ENCODE measurements at places on chromosomes 12 and 14.

GRCh38 chr12:47417121-47417520, 288.7 kb downstream of the RPAP3 start:
- DNase-seq: no peak

GRCh38 chr12:106030210-106031071, 108.3 kb downstream of the NUAK1 start:
- no peak for DNase-seq

GRCh38 chr12:87813476-87814234, 215.5 kb downstream of the C12orf50 start:
- no peak for DNase-seq

DNA sequence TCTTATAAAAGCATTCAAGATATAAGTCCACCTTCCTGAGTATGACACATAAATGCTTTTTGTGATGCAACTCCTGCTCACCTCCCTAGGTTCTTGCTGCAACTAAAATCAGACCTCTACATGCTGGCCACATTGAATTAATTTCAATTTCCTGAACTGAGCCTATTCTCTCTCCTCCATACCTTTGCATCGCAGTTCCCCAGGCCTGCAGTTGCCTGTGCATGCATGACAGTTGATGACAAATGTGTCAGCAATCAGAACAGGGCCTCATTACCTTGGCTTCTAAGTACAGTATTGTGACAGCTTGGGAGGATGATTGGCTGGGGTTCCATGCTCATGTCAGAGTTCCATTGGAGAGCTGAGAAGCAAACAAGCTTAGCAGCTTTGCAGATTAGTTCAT, 3.9 kb upstream of the TM7SF3 start:
- DNase-seq: no peak

DNA sequence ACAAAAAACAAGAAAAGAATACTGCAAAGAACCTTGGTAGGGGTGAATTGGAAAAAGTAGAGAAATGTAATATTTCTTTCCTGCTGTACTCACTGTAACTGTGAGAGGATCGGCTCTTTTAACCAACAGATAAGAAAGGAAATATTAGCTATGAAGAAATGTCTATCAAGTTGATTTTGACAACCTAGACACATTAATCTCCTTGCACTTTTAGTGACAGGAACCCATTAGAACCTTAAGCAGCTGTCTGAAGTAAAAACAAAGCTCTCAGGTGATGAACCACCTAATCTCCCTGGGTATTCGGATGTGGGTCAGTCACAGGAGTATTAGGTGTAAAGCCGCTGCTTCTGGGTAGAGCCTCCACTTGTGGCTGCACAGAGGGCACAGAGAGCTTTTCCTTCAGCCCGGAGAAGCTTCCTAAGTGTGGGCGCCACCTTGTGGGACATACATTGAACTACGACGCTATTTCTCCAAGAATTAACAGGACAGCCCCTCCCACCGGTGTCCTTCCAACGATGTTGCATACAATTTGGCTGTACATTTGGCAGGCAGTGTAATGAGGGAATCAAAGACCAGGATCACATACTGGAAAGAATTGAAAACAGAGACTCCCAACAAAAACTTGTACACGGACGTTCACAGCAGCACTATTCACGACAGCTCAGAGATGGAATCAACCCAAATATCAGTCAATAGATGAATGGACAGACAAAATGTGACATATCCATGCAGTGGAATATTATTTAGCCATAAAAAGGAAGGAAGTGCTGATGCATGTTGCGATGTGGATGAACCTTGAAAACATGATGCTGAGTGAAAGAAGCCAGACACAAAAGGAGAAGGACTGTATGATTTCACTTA, 28.9 kb upstream of the MAPKAPK5 start:
- peak; percentile 85 for DNase-seq

- DNase-seq: no peak
Measured at GRCh38 chr12:42145552-42146215, 1.0 kb upstream of the GXYLT1 start.

DNA sequence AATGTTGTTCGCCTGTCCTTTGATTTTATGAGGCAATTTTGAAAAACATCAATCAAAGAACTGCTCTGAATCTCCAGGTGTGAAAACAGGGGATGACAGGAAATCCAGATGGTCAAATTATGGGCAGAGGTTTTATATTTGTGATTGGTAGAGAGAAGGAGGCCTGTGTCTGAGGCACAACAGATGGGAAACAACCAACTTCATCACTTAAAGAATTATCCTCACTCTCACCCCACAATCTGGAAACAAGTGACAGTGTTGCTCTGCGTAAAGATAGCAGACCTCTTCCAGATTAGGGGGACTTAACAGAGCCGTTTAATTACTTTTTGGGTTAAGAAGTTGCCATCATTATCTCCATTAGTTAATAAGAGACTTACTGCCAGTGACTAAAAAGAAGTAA, 64.1 kb upstream of the EGLN3 start:
- no peak for DNase-seq

DNA sequence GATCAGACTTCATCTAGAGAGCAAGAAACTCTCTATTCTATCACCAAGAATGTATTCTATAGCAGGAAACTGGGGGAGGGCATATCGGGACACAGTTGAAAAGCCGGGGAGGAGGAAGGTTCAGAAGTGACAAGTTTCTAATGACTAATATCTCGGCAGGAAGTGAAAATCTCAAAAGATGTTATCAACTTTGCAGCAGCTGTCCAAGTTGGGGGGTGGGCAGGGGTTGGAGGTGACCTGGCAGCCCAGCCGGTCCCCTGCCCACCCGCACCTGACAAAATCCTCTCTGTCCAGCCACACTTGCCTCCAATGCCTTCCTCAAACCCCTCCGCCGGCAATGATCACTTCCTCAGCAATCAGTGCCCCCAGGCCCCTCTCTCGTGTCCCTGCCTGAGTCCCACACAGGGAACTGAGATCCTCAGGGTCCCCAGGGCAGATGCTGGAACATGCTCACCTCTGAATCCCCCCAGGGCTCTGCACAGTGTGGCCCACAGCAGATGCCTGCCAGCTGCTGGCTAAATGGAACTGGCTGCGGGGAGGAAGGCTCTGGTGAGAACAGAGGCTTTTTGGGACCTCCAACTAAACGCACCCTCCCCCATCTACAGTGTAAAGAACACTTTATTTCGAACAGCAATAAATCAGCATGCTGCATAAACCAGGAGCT, 43.9 kb downstream of the CCDC88C start:
- DNase-seq: no peak

- no peak for DNase-seq
Measured at GRCh38 chr14:61466249-61466904, 145.0 kb downstream of the PRKCH start.

- peak; percentile 66 for DNase-seq
Measured at GRCh38 chr14:95468448-95469133, 47.9 kb downstream of the SYNE3 start.

DNA sequence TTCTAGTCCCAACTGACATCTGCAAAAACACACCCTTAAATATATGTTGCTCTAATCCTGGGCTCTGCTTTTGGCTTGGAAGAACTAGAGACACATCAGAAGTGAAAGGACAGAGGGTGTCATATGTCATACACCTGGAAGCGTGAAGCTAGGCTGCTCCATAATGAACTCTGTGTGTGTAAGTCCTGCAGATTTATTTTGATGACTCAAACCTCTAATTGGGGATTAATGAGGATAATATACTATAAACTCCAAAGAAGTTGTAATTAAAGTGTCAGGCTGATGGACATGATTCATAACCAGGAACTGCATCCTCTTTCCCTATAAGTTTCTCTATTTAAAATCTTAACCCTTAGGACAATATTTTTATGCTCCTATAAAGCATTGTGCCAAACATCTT, 4.4 kb upstream of the KCNK10 start:
- DNase-seq: no peak

- DNase-seq: no peak
Measured at GRCh38 chr12:48793696-48794095, 4.8 kb upstream of the ADCY6 start.

DNA sequence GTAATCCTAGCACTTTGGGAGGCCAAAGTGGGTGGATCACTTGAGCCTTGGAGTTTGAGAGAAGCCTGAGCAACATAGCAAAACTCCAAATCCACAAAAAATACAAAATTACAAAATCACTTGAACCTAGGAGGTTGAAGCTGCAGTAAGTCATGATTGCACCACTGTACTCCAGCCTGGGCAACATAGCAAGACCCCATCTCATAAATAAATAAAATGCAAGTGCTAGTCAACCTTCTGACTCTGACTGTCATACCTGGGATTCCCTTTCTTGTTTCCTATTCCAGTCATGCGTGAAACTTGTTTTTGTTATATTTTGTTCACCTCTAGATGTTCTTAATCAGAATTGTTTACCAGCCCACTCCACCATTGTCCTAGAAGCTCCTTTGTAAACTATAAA, 31.4 kb downstream of the ABCD4 start:
- DNase-seq: no peak

DNA sequence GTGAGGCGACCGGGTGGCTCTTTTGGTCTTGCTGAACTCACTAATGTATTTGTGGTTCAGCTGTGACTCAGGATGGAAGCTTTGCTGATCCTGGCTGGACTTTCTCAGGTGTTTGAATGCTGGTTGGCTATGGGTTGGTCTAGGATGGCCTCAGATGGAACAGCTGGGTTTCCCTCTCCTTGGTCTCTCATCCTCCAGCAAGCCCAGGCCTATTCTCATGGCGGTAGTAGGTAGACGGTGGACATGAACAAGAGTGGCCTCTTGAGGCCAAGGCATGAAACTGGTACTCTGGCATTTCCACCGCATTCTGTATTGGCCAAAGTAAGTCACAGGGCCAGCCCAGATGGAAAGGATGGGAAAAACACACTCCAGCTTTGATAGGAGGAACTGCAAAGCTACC, 11.8 kb upstream of the POLR3B start:
- no peak for DNase-seq

DNA sequence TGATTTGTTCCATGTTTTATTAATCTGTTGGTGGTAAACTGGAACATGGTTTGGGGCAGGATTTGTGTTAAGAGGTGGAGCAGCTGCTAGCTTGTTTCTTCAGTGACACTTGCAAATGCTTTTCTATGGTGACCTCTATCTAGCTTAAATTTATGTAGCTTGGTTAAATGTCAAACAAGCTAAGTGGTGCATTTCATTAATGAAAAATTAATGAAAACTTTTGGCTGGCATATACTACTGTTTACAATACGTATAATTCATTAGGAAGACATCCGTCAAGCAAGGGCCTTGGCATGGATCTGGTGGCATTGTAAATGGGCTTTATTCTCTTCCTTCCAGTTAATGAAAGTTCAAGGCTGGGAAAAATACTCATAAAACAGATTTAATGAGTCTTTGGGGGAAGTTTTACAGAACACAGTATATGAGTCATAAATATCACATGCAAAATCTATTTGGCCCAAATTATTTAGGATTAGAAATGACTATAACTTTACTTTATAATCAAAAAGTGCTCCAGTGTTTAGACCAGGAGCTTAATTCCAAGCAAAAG, 807.7 kb upstream of the SEL1L start:
- no peak for DNase-seq

DNA sequence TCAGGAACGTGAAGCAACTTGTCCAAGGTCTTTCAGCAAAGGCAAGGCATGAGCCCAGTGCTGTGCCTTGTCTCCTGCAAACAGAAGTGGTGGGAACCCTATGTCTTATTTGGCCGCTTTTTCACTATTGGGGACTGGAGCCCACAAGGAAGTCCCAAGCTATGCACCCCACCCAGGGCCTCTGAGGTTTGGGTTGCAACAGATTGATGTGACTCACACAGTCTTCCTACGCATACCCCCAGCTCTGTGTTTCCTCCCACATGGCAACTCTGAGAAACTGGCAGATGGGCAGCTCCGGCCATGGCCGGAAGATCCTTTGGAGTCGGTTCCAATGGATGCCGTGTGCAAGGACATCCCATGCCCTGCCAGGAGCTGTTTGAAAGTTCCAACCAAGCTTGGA, 28.3 kb upstream of the CMKLR1 start:
- no peak for DNase-seq

DNA sequence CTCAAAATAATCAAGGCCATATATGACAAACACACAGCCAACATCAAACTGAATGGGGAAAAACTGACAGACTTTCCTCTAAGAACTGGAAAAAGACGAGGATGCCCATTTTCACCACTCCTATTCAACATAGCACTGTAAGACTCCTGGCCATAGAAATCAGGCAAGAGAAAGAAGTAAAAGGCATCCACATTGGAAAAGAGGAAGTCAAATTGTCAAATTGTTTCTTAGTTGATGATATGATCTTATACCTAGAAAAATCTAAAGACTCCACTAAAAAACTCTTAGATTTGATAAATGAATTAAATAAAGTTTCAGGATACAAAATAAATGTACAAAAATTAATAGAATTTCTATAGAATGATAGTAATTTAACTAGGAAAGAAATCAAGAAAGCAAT, 11.2 kb downstream of the OR8S1 start:
- no peak for DNase-seq

DNA sequence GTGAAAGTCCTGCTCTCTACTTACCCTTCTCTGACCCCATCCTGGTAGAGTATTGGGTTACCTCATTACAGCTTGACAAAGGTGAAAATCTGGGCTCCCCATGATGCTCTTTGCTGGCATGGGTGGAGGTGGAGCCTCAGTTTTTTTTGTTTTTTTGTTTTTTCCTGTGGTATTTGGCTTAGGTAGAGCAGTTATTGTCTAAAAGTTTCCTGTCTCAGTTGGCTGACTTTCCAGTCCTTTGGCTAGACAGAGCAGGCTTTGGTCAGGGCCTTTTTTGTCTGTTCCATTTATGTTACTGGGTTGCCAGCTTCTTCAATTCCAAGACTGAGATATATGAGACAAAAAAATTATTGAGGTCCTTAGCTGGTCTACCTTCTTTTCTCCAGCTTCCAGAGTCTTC, 163.4 kb downstream of the GALC start:
- DNase-seq: no peak

DNA sequence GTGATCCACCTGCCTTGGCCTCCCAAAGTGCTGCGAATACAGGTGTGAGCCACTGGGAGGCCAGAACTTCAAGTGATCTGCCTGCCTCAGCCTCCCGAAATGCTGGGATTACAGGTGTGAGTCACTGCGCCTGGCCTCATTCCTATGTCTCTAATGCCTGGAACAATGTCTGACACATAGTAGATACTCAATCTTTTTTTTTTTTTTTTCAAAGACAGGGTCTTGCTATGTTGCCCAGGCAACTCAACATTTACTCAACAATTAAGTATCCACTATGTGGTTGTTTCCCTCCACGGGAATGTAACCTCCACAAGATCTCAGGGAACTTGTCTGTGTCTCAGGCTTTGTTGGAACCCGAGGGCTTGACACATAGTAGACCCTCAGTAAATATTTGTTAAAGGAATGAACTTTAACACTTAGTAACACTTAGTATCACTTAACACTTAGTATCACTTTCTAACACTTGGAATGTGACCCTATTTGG, 3.0 kb upstream of the TMEM120B start:
- DNase-seq: no peak

GRCh38 chr14:104891121-104891551, 26.1 kb downstream of the CEP170B start:
- DNase-seq: no peak

DNA sequence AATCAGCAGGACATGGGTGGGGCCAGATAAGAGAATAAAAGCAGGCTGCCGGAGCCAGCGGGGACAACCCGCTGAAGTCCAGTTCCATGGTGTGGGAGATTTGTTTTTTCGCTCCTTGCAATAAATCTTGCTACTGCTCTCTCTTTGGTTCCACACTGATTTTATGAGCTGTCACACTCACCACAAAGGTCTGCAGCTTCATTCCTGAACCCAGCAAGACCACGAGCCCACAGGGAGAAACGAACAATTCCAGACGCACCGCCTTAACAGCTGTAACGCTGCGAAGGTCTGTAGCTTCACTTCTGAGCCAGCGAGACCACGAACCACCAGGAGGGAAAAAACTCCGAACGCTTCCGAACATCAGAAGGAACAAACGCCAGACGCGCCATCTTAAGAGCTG, 2.8 kb upstream of the CNIH1 start:
- DNase-seq: peak; percentile 38
